ENCODE measurements at places on chromosomes 5 and 9.

- no peak for DNase-seq
Measured at GRCh38 chr5:93993161-93993560, 251.8 kb upstream of the POU5F2 start.

GRCh38 chr9:112051812-112052211, 123.3 kb downstream of the SUSD1 start:
- no peak for DNase-seq

DNA sequence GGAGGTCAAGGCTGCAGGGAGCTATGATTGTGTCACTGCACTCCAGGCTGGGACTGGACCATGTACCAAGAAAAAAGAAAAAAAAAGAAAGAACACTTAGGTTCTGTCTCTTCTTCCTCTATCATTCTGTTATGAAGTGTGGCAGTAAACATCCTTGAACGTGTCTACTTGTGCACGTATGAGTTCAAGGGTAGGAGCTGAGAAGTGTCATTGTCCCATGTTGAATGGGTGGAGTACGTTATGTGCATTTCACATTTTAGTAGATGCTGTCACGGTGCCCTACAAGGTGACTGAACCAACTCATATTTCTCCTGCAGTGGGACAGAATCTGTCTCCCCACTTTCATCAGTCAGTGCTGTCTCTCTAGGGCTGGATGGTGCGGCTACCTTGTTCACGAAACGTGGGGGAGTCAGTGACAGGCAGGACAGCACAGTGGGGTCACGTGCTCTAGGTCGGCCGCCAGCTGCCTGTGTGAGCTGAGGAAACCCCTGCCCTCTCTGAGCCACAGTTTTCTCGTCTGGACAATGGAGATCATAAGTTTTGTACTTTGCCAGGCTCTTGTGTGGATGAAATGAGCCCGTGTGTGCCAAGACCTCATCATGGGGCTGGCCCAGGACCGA, 47.2 kb downstream of the GTF3C4 start:
- DNase-seq = no peak

DNA sequence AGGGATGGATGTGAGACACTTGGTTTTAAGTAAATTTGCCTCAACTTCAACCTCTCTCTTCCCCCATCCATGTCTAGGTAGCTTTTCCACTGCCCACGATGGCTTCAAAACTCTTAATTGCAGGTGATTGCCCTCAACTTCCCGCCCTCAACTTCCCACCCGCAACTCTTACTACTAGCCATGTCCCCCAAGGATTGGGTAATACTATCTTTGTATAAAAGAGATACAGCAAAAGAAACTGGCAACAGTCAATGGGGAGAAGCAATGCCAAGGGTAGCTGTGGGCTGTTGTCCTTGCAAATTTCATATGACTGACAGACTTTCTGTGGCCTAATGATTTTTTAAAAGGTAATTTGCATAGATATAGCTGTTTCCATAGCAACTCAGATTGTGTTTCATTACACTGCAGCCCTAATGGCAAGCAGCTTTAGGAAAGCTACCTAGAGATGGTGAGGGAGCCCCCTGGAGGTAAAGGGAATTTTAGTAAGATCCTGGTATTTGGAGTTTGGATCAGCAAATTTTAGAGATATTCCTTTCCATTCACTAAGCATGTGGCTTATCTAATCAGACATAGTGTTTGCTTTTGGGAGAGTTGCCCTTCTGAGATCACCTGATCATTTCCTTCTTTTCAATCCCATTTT, 421.5 kb upstream of the DAP start:
- peak; percentile 14 for DNase-seq

DNA sequence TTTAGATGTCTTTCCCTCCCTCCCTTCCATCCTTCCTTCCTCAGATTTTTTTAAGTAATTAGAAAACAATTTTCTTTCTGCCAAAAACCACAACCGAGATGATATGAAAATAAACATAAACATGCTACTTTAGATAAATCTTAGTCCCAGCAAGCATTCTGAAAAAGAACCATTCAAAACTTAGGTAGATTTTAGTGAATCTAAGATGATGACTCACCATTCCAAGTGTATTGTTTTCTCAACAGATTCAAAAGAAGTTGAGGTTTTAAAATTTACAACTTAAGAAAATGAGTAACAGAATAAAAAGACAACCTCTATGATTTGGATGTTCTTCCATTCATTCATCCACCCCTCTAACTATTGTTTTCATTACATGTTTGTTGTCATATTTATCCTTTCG, 465.1 kb downstream of the PDE4D start:
- no peak for DNase-seq

- DNase-seq = no peak
Measured at GRCh38 chr5:109865637-109866036, 175.9 kb downstream of the MAN2A1 start.

GRCh38 chr5:61202213-61202612, 39.9 kb upstream of the SMIM15 start:
- DNase-seq = no peak

DNA sequence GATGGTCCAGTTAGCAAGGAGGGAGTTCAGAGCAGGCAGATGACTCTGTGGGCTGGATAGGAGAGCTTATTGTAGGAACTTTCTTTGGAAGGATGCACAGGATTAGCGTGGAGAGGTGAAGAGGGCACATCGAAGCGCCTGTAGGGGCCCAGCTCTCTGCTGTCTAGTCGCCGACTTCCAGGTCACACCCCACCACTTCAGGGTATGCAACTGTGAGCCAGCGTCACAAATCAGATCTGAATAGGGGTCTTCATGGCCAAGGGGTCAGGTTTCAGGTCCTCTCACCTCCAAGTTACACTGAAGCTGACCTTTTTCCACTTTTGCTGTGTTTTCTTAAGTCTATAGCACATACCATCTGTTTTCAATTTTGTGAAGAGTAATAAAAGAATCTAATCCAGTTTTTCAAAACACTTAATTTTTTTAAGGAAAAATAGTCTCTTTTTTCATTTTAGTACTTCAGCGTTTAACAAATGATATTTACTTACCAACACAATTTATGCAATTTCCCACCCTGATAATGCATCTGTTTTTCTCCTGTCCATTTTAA, 364.2 kb upstream of the CLINT1 start:
- DNase-seq = no peak

DNA sequence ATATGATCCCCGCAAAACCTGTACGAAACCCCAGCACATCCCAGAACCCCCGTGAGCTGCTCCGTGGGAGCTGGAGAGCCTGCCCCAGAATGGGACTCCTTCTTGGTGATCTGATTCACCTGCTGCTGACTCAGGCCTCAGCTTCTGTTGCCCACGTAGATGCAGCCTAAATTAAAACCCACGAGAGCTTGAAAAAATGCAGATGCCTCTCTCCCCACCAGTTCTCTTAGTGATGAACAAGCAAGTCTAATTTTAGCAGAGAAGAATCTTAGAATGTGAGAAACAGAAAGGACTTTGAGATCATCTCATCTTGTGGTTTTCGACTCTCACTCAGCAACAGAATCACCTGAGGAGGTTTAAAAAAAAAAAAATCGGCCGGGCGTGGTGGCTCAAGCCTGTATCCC, 57.6 kb downstream of the TMOD1 start:
- DNase-seq = no peak

GRCh38 chr5:163506726-163507125, 1.3 kb downstream of the MAT2B start:
- no peak for DNase-seq

GRCh38 chr9:129221979-129222635, 44.0 kb upstream of the IER5L start:
- DNase-seq = no peak

DNA sequence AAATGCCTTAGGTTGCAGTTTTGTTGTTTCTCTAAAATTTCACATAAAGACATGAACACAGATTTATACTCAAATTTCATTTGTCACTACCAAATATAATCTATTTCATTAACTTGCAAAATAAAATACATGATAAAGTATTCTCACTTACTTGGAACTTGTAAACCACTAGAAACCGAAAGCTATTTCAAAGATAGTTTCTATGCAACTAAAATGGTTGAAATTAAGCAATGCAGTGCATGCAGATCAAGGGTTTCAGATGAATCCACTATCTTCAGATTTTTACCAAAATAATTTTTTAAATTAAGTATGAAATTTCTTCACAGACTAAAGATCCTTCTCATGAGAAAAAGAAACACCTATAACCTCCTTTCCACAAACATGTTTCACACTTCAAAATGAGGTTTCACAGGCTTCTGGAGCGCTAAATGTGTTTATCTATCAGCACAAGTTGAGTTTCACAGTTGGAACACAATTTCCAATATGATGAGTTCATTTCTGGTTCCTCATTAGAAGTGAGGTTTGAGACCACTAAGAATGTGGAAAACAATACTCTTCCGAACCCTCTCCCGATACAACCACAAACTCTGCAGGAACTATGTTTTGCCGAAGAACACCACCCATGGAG, 63.9 kb downstream of the EPB41L4A start:
- no peak for DNase-seq

GRCh38 chr5:34563931-34564709, 92.0 kb upstream of the RAI14 start:
- DNase-seq = no peak

DNA sequence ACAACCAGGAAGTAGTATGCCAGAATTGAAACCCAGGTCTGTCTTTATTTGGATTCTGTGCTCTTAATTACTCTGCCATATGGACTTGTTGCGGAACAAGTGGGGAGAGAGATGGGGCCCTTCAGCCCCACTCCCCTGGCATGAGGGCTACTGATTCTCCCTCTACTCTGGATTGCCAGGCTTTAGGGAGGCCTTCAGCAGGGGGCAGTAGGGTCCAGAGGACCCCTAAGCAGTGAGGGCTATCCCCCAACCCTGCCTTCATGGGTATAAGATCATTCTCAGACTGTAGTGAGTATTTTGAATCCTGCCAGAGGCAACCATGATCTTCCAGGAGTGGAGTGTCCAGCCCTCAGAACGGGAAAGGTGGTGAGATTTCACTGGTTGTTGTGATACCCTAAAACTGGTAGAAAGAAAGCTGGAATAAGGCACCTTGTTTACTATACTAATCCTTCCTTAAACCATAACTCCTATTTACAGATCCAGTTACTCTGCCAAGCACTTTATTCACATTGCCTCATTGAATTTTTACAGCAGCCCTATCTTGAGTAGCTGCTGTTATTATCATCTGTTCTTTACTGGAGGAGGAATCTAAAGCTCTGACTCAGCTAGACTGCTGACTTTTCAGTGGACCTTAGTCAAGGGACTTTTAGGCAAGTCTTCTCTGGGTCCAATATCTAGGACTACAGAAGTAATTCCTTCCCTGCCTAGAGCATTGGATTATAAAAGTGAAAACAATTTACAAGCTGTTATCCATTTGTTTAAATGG, 31.3 kb upstream of the LARP1 start:
- peak; percentile 77 for DNase-seq

DNA sequence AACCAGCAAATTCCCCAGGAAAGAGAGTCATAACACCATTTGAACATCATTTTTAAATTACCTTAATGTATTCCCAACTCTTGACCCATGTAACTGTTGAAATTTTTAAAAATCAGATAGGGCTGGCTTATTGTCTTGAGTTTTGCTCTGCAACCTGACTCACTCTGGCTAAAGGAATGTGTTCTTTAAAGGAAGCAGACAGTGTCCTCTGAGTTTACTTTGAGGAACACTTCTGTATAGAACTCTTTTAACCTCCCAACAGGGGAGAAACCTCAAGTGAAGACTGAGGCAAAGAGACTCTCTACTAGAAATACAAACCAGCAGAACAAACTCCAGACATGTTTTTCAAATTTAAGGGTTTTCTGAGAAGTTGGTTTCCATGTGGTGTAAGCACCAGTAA, 248.9 kb downstream of the CWC27 start:
- no peak for DNase-seq

DNA sequence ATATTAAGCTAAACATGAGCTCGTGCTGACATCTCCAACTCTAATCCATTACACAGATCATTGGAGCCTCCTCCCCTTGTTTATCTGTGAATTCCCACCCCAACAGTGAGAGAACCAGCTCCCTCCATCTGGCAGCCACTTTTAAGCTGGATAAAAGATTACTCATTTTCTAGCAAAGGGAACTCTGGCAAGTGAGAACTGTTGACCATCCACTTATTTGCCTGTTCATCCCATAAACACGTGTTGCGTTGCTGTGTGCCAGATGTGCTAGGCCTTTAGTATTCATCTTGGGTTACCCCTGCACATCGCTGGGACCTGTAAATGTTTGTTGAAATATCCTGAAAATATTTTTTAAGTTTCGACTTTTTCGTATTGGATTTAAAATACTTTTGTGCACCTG, 2.4 kb upstream of the TOR1A start:
- DNase-seq = no peak

DNA sequence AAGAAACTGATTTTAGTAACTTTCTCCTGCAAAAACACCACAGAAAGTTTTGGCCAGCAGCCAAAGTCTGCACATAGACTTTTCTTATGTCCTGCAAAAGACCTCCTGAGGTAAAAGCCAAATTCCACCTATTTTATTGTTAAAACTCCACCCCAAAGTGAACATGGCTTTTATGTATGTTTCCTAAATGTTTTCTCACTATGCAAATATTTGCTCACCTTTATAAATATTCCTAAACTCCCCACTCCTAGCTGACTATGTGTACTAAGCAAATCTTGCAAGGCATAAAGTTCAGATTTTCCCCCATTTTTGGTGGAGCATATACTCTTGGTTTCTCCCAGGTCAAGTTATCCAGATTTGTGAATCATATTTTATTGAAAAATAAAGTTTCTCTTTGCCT, 446.2 kb downstream of the DNAH5 start:
- DNase-seq = no peak

GRCh38 chr9:121545875-121546423, 46.3 kb upstream of the GGTA1 start:
- peak; percentile 87 for DNase-seq

DNA sequence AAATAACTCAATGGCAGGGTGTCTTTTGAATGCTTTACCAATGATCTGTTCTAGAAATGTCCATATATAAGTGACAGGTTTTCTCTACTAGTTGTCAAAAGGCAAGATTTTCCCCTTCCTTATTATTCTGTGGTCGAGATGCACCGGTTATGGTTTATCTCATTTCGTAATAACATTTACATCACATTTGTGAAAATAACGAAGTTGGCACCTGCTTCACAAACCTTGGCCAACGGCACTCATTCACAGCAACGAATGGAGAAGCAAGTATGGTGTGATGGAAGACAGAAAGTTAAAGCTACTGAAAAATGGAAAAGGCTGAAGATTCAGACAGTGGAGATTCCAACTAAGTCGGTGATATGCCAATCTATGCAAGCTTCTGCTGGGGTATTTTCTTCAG, 235.8 kb downstream of the KCTD16 start:
- no peak for DNase-seq

GRCh38 chr9:110638381-110638954, 30.1 kb upstream of the MUSK start:
- no peak for DNase-seq

DNA sequence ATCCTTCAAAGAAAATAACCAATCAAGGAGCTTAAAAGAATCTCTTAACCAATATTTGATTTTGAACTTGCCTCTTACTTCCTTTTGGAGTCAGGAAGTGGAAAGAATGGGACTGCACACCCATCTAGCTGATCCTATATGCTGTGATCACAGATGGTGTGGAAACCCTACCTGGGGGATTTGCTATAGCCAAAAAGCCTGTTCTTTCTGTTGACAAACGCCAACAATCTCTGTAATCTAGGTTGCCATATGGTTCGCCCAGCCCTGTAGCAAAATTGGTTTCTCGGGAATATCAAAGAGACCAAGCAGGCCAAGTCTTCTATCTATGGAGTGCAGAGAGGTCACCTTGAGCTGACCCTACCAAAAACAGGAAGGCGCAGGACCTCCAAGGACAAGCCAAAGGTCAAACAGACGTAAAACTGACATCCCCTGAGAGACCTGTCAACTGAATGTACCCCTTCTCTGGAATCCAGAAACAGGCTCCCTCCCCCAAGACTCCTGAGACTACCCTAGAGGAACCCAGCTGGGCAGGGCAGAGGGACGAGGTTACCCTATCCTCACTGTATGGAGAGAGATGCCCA, 19.4 kb downstream of the NRG2 start:
- DNase-seq = no peak
